ENCODE measurements at places on chromosomes 11 and 22.

DNA sequence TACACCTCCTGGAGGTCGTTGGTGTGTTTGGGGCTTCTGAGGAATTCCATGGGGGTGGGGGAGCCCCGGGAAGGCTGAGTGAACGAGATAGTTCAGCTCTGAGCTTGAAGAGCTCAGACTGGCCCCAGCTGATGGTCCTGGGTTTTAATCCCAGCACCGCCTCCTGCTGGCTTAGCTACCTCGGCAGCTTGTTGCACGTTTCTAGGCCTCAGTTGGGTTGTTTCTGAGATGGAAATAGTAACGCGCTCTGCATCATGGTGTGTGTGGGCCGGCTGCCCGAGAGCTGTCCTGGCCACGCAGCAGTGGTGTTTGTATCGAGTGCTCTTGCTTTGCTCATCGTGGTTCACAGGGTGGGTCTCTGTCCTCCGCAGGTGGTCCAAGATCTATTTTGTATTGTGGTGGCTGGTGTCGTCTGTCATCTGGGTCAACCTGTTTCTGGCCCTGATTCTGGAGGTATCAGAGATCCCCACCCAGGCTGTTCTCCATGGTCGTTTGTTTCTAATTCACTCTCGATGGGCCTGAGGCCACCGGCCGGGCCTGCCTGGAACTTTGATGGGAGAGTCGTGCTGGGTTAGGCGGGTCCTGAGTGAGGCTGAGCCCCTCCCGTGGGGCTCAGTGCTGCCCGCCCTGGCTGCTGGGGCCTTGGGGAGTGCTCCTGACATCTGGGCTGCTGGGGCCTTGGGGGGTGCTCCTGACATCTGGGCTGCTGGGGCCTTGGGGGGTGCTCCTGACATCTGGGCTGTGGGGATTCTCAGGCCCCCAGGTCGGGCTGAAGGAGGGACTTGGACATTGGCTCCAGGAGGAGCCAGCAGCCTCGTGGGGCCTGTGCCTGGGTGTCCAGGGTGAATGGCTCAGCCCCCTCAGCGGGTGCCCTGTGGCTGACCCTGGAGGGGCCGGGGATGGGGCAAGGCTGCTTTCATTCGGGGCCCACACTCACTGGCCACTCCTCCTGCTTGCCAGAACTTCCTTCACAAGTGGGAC lies 37.7 kb downstream of the TPCN2 start:
- DNase-seq = no peak

DNA sequence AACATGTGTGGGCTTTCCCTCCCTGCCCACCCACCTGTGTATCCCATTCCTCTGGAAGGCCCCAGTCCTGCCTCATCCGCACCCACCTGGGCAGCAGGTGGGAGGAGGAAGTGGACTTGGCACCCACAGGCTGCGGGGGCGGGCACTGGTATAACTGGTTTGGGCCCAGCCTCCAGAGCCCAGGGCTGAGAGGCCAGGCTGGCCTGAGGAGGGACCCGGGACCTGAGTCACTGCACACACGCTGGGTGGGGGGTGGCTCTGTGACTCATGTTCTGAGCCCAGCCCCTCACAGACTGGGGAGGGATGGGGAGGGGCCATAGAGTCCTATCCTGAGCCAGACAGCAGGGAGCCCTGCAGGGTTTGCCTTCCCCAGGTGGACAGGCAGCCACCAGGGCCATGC lies 16.7 kb downstream of the PHLDA2 start:
- DNase-seq = no peak

DNA sequence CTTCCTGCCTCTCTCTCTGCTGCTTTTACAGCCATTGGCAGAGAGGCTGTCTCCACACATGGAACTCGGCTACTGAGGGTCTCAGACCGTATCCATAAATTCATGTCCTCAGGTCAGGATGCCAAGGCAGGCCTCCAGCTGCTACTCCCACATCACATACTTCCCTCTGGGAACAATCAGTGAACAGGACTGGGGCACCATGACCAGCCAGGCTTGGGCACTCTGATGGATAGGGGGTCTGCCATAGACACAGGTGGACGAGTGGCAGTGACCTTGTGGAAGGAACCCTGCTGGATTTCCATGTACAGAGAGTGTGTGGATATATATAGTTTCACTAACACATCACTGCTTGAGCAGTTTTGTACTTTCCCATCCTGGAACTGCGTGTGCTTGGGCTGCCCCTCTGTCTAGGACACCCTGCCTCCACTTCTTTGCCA lies 97.7 kb upstream of the PARVA start:
- no peak for DNase-seq

- DNase-seq = no peak
These were observed 64.2 kb downstream of the HIPK3 start for GRCh38 chr11:33321422-33321821.

DNA sequence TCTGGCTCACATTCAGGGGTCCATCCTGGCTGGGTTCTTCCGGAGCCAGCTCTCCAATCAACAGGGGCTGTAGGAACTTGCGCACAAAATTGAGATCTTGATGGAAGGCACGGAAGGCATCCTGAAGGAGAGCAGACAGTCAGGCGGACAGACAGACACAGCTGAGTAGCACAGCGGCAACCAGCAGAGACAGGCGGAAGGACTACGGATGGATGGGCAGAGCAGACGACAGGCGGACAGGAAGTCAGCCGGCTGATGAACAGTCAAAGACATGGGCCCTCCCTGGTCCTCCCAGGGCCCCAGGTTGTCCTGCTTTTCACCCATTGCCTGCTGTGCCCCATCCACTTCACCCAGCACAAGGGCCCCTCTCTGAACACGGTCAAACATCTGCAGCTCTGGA lies 11.3 kb downstream of the FADS3 start:
- no peak for DNase-seq

DNA sequence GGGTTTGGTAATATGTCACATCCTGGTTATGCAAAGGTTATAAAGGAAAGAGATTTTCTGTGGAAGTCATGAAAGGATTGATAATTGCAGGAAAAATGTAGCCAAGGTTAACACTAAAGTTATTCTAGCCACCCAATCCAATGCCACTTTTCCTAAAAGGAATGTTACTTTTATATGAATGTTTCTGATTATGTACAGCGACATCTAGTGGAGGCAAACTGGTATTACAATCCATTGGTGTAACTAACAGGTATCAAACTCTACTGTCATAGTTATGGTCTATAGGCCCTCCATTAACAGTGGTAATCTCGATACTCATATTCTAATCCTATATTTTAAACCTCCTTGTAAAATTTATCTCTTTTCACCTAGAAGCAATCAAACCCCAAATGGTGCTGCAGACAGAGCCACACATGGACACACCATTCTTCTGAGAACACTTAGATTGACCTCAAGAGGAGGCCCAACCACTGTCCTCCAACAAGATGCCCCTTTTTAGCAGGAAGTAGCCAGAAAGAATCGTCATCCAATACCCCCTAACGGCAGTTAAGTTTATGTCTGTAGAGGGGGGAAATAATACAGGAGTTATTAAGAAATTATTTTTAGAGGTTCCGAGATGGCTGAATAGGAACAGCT lies 74.9 kb upstream of the RAG2 start:
- no peak for DNase-seq

- no peak for DNase-seq
These were observed 461.6 kb downstream of the BUD13 start for GRCh38 chr11:116311206-116311605.

- DNase-seq = no peak
These were observed 49.4 kb downstream of the RSF1 start for GRCh38 chr11:77771135-77771534.

- no peak for DNase-seq
These were observed at the start of gene SMIM38 for GRCh38 chr11:69155302-69156234. Gene SMIM38, plus strand, starts transcription at chr11:69155935. Its CDS starts 1,912 bp downstream, at chr11:69157847.

DNA sequence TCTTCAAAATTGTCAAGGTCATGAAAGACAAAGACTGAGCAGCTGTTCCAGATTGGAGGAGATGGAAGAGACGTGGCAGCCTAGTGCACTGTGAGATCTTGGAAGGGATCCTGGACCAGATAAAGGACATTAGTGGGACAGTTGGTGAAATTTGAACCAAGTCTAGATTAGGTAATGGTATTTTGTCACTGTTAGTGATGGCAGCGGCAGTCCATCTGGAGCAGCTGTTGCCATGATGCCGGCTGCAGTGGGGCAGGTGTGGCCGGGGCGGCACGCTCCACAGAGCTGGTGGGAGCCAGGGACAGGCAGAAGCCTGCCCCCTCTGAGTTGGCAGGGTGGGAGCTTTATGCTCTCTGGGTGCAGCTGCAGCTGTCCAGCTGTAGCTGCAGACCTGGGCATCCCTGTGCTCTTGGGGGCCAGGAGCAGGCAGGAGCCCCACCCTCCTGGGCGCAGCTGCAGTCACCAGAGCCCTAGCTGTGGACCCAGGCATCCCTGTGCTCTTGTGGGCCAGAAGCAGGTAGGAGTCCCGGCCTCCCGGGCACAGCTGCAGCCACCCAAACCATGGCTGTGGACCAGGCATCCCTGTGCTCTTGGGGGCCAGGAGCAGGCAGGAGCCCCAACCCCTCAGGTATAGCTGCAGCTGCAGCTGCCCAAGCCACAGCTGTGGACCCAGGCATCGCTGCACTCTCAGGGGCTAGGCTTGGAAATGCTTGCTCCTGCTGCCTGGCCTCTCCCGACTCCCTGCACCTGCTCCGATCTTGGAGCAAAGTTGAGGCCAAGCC lies 20.7 kb downstream of the DIXDC1 start:
- DNase-seq = no peak

- DNase-seq = no peak
These were observed 22.2 kb upstream of the UBASH3B start for GRCh38 chr11:122633219-122633829.

DNA sequence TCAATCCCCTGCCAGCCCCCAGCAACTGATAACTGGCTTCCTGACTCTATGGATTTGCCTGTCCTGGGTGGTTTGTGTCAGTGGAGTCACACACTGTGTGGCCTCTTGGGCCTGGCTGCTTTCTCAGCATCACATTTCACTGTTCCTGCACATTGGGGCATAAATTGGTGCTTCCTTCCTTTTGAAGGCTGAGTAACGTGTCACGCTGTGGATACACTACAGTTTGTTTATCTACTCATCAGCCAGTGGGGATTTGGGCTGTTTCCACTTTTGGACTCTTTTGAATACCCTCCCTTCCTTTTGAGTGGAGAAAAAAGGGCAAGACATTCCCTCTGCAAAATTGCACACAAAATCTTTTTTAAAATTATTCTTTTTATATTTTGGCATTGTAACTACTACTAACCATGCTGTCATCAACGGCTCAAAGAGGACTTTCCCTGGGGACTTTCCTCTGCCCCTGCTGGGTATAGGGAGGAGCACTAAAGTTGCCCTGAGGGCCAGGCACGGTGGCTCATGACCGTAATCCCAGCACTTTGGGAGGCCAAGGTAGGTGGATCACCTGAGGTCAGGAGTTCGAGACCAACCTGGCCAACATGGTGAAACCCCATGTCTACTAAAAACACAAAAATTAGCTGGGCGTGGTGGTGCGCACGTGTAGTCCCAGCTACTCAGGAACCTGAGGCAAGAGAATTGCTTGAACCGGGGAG lies 7.8 kb upstream of the CELSR1 start:
- no peak for DNase-seq

DNA sequence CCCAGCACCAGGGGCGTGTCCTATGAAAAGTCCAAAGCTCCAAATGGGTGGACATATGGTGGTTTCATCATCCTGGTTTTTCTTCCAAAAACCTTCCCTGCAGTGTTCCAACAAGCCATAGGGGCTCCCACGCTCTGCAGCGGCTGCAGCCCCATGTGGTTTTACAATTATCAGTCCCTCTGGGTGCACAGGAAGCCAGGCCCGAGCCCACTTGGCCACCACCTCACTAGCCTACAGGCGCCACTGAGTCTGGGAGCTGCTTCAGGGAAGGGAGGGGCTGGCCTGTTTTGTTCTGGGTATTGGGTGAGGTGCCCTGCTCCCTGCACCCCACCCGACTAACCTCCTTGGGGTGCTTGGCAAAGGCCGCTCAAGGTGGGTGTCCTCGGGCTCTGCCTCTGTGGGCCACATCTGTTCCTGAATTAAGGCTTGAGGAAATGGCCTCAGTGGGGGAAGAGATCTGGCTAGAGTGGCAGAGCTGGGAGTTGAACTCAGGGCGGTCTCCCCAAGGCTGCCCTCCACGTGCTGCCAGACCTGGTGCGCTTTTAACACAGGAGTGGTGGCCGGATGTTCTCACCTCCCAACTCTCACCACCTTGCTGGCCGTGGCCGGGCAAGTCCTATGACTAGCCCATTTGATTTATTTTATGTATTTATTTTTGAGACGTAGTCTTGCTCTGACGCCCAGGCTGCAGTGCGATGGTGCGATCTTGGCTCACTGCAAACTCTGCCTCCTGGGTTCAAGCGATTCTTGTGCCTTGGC lies 5.3 kb upstream of the CDC42BPG start:
- DNase-seq = no peak

GRCh38 chr11:19323502-19323901 lies 82.8 kb upstream of the E2F8 start:
- no peak for DNase-seq

- no peak for DNase-seq
These were observed 384.8 kb downstream of the MN1 start for GRCh38 chr22:27416511-27417420.

DNA sequence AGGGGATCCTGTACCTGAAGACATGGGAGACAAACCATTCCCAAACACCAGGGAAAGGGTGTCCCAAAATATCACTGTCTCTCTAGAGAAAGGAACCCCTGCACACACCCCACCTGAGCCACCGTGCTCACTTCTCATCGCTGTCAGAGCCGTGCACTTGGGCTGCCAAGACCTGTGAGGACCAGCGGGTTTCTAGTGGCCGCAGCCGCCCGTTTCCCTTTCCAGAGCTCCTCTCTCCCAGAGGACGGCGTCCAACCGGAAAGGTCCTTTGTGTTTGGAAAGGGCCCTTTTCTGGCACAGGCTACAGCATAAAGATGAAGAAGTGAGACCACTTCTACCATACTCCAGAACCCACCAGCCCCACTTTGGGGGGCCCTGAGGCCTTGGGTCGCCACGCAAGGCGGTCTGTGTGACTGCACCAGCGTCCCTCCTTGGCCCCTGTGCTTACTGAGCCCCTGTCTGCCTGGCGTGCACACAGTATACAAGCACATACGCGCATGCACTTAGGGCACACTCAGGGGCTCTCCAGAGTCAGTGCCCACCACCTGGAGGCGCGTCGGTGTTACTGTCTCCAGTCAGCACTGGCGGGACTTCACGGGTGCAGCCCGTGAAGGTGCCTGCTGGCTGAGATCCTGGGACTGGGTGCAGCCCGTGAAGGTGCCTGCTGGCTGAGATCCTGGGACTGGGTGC lies 381.8 kb downstream of the TBC1D22A start:
- no peak for DNase-seq

- DNase-seq = no peak
These were observed 76.0 kb downstream of the PACS1 start for GRCh38 chr11:66146074-66146473.

DNA sequence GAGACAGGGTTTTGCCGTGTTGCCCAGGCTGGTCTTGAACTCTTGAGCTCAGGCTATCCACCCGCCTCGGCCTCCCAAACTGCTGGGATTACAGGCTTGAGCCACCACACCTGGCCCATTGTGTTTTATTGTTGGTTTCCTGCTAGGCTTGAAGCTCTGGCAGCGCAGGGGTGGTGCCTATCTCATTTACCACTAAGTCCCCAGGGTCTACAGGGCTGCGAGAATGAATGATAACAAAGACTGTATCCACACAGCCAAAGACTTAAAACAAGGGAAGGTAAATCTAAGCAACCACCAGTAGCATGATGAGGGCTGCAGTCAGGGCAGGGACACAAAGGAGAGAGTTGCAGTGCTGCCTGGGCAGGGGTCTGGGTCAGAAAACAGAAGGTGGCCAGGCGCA lies 37.3 kb upstream of the XBP1 start:
- no peak for DNase-seq

GRCh38 chr22:45548991-45549761 lies 46.5 kb downstream of the FBLN1 start:
- no peak for DNase-seq

Measured in CD8-positive, alpha-beta memory T cell (primary cell).